ENCODE measurements at places on chromosomes 7 and 10.

- DNase-seq, result peak; percentile 51
Observed at GRCh38 chr10:24202181-24202570, 6.8 kb upstream of the KIAA1217 start.

GRCh38 chr10:81548160-81548559 is 326.8 kb upstream of the NRG3 start:
- DNase-seq, result peak; percentile 19

- DNase-seq, result no peak
Observed at GRCh38 chr10:71611709-71612422, 107.7 kb downstream of the C10orf105 start.

- DNase-seq, result no peak
Observed at GRCh38 chr10:69630651-69631400, 779 bp downstream of the FAM241B start.

DNA sequence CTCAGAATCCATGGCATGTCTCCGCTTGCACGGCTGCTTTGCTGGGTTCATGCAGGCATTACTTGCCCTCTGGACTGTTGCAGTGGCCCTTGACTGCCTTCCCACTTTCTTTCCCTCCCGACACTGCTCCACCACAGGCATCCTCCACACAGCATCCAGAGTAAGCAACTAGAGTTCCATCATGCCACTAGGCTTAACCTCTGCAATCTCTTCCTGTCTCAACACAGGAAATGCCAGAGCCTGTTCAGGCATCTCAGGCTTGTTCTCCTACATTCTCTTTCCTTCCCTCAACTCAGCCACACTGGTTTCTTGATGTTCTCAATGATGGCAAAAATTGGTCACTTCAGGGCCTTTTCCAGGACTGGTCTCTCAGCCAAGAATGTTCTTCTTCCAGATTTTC is 284.5 kb upstream of the KLF6 start:
- DNase-seq, result no peak

All from cardiac muscle cell (in vitro differentiated cells and primary cell).